Activated T-helper 17 cell treated with anti-CD3 and anti-CD28 coated beads, Interleukin-2, amount 50 U/mL, for 72 hours (primary cell): ENCODE measurements at places on chromosomes 7 and 10. TPM values are rescaled to one million over a fixed set of nuclear protein-coding genes. Genes with fewer than 3 reads are reported as not detected.
A peak's percentile ranks its signal among the peaks of the same experiment; 100 is the strongest.

The PLA2G12B gene
- not detected for total RNA-seq

The FOXP2 gene
- not detected for total RNA-seq

The AKR1C8 gene
- total RNA-seq = 1.1 TPM

The PRSS37 gene
- not detected for total RNA-seq

The CLDN15 gene
- total RNA-seq = 20.0 TPM

The TRIM50 gene
- not detected for total RNA-seq

The GNG11 gene
- not detected for total RNA-seq

The SFMBT2 gene
- total RNA-seq = 20.4 TPM

The PRKCQ gene
- total RNA-seq = 35.3 TPM

The GRM3 gene
- not detected for total RNA-seq

The CALCR gene
- total RNA-seq = not detected

The SPDYE16 gene
- total RNA-seq = 0.45 TPM

The PAPSS2 gene
- total RNA-seq = 0.66 TPM

The KCNK18 gene
- total RNA-seq = not detected

The ICA1 gene
- total RNA-seq = 9.7 TPM

DNA sequence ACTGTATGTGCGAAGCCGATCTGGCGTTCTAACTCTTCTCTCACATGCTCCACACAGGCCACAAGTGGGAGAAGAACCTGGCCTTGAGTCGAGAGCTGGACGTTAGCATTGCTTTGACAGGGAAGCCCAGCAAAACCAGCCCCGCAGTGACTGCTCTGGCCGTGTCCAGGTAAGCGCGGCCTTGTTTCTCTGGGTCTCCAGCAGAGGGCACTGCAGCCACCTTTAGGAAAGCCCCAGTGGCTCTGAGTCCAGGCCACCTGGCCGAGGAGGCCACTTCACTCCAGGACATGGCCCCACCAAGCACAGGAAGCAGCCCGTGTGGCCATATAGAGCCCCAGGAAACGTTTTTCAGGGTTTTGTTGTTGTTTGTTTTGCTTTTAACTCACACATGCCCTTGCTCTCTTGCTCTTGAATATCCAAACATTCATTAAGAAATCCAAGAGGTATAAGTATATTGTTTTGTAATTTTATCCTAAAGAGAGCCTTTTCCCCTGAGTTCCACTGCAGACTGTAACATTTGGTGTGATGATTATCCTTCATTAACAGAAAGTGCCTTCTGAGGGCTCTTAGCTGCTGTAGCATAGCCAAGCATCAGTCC is 41.8 kb upstream of the LRRC18 start:
- ATAC-seq = peak; percentile 80

DNA sequence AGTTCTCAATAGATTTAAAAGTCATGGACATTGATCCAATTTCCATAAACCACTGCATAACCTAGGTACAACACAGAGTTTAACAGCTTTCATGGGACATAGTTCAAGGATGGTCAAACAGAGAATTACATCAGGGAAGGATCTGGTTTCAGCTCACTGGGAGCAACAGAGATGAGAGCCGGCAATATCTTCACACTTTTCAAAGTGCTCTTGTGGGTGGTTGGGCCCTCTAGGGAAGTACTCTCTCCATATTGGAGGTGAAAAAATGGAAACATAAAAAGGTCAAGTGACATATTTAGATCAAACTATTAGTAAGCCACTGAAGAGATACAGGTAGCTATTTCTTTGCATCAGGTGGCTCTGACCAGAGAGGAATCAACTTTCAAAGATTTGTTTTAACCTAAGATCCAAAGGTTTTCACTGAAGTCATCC is 61.8 kb upstream of the LRRN3 start:
- ATAC-seq = peak; percentile 30

- no peak for ATAC-seq
Observed at GRCh38 chr7:26198781-26199169, 1.8 kb downstream of the HNRNPA2B1 start.

GRCh38 chr10:28841625-28842024 is 164.3 kb downstream of the BAMBI start:
- ATAC-seq = no peak

- ATAC-seq = no peak
Observed at GRCh38 chr10:119375574-119376272, 166.8 kb downstream of the RGS10 start.

GRCh38 chr10:33571616-33572015 is 237.1 kb upstream of the NRP1 start:
- no peak for ATAC-seq

- ATAC-seq = no peak
Observed at GRCh38 chr10:33783078-33783477, 448.6 kb upstream of the NRP1 start.

- no peak for ATAC-seq
Observed at GRCh38 chr7:71261066-71261465, 129.1 kb downstream of the GALNT17 start.

GRCh38 chr7:131600085-131600881 is 43.9 kb upstream of the PODXL start:
- no peak for ATAC-seq

DNA sequence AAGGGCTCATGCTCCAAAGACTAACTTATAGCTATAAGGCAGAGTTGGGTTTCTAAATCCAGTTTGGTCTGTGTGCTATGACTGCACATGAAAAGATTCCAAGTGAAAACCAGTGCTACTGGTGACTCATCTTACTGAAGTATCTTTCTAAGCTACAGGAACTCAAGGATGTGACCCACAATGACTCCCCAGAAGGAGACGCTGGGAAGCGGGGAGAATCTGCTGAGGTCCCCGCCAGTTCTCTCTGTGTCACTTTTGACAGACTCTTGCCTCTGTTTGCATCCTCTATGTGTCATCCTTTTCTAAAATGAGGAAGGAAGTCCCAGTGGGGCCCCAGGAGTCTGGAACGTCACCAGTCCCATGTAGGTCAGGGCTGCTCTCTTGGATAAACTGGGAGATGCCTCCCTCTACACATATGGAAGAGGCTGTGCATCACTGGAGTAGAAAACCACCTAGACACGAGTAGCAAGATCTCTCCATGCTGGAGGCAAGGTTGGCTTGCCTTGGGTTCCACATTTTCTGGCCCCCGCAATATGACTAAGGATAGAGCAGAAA is 28.8 kb upstream of the GPR26 start:
- no peak for ATAC-seq

- ATAC-seq = no peak
Observed at GRCh38 chr7:11642841-11643240, 189.2 kb downstream of the THSD7A start.

DNA sequence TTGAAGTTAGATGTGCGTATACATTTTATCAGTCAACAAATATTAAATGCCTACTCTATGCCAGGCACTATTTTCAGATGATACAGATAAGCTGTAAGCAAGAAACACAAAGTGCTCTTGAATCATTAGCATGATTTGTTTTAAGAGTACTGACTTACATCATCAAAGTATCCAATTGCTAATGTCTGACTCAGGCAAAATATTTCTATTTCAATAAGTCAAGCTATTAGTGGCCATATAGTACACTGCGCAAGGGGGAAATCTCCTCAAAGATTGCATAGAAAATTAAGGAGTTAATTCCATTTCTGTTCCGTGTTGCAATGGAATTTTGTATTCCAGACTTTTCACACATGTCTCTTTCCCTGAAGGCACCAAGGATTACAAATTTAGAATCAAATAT is 46.1 kb upstream of the DNAJC1 start:
- no peak for ATAC-seq

- no peak for ATAC-seq
Observed at GRCh38 chr10:68109331-68109730, at the start of gene MYPN. TSS of gene MYPN (plus strand) at chr10:68109488. CDS start at chr10:68121439, 11,951 bp downstream.

DNA sequence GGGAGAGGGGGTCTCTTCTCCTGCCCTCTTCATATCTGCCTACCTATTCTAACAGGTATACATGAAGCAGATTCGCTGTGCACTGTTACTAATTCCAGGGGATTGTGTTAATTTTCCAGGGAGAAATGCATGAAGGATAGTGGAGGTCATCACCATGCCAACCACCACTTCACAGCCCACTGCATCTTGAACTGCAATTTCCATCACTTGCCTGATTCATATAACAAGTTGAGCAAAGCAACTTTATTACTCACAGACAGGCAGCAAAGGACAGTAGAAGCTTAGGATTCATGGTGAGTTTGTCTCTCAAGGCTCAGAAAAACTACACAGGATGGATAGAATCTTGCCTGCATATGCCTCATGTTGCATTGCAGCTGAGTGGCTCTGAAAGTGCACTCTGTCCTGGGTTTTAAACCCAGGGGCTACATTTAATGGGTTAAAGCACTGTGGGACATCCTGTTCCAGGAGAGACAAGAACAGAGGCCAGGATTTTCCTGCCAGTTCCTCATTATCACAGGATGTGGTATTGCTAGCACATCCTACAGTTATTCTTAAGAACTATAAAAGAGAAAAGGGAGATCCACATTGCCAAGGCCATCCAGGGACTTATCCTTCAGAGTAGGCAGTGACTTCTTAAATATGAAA is 136.9 kb upstream of the PRSS1 start:
- ATAC-seq = peak; percentile 36

DNA sequence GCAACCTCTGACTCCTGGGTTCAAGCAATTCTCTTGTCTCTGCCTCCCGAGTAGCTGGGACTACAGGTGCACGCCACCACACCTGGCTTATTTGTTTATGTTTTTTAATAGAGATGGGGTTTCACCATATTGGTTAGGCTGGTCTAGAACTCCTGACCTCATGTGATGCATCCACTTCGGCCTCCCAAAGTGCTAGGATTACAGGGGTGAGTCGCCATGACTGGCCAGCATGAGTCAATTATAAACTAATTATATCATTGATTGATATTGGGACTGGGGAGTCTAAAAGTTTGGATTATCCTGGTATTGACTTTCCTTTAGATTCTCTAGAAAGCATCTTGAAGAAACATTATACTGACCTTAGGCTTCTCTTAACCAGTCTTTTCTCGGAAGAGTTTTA is 73.9 kb upstream of the CCNY start:
- no peak for ATAC-seq

DNA sequence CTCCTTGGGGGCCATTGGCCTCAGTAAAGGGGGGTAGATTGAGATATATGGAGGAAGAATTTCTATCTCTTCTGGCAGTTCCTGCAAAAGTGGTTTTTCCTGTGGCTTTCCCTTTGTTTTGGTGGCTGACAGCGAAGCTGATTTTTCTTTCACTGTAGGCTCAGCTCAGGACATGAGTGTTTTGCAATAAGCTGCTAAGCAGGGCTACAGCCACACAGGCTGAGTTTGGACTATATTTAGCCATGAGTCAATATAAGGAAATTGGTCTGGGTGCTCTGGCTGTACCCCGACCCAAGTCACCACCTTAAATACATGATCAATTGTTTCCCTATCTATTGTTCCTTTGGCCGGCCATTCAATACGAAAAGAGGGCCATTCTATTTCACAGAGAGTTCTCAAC is 212.7 kb upstream of the KCND2 start:
- ATAC-seq = no peak

DNA sequence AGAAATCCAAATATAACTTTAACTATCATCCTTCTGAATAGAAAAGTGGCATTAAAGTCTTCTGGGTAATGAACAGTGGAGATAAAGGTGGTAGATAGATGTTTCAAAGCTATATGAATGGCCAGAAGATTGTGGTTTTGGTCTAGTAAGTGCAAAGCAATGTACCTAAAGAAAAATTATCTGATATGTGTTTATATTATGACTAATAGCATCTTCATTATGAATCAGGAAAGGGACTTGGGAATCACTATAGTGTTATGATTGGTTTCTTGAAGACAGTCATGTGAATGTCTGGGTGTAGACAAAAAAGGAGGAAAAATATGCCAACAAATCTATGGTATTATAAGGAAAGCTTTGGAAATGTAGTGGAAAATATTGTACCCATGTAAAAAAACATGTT is 3.0 kb downstream of the ZNF518A start:
- ATAC-seq = no peak

DNA sequence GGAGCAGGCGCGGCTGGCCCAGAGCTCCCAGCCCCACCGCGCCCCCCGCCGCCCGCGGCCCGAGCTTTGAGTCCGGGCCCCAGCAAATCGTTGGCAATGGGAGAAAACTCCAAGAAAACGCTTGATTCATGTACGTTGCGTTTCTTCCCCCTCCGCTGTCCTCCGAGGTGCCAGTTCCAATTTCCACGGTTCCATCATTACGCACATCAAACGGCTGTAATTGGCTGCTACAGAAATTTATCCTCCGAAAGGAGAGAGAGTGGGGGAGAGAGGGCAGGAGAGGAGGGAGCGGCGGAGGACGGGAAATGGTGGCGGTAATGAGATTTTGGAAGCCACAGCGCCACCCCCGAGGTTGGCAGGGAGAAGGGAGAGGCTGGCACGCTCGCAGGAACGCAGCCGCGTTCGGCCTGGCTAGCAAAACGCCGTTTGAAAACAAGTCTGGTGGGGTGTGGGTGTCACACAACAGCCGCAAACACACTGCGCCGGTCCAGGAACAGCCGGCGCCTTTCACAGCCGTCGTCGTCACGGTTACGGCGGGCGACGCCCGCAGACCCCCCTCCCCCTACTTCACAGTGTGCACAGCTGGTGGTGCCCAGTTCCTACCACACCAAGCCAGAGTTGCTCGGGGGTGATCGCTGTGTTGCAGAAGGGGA is 57.5 kb downstream of the UNCX start:
- no peak for ATAC-seq

- ATAC-seq = peak; percentile 29
Observed at GRCh38 chr7:87129848-87130247, 22.4 kb upstream of the DMTF1 start.

DNA sequence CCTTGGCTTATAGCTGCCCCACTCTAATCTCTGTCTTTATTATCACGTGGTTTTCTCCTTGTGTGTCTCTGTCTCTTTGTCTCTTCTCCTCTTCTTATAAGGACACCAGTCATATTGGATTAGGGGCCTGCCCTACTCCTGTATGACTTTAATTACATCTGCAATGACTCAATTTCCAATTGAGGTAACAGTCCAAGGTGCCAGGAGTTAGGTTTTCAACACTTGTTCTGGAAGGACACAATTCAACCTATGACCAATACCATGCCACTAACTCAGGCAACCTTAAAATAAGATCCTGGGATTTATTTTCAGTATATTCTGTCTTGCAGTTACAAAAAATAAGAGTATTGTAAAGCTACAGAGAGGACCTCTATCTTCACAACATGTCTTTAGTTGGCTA is 21.6 kb upstream of the MET start:
- no peak for ATAC-seq

DNA sequence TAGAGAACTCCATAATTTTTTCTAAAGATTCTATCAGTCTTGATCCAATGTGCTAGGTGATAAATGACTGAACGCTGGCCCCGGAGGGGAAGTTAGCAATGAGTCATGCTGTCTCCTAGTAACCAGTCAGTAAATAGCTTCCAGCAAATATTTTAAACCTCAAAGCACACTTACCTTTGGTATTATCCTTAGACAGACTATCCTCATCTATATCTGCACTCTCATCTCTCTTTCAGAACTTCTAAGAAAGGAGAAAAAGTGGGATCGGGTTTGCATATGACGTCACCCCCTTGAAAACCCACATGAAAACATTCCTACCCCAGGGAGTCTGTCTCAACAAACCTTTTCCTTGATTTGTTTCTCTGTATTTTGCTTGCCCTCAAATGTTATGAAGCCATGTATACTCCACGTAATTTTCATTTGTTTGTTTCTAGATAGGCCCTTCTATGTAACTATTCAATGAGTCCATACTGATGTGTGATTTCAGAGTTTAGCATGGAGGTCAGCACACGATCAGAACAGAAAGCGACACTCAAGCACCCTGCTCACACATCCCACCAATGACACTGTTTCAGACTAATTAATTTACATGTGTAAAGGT is 174.9 kb upstream of the NRP1 start:
- peak; percentile 89 for ATAC-seq
